ENCODE measurements at places on chromosomes 12 and 14. TPM values are rescaled to one million over a fixed set of nuclear protein-coding genes. Genes with fewer than 3 reads are reported as not detected.

DNA sequence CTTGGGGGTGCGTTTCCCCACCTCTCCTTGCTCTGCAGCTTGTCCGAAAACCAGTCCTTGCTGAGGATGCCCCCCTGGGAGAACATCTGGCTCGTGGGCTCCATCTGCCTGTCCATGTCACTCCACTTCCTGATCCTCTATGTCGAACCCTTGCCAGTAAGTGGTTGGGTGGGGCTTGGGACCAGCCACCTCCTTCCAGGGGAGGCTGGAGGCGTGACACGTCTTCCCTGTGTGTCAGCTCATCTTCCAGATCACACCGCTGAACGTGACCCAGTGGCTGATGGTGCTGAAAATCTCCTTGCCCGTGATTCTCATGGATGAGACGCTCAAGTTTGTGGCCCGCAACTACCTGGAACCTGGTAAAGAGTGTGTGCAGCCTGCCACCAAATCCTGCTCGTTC is 57.5 kb downstream of the ANAPC7 start:
- no peak overlapping the region for H3K27ac ChIP-seq
- peaks cover 56% of the 10 kb centered on the region for H3K36me3 ChIP-seq
- no peak for DNase-seq
- no peaks in the 10 kb centered on the region for H3K27me3 ChIP-seq
- H3K4me1 ChIP-seq = peaks cover 18% of the 10 kb centered on the region

DNA sequence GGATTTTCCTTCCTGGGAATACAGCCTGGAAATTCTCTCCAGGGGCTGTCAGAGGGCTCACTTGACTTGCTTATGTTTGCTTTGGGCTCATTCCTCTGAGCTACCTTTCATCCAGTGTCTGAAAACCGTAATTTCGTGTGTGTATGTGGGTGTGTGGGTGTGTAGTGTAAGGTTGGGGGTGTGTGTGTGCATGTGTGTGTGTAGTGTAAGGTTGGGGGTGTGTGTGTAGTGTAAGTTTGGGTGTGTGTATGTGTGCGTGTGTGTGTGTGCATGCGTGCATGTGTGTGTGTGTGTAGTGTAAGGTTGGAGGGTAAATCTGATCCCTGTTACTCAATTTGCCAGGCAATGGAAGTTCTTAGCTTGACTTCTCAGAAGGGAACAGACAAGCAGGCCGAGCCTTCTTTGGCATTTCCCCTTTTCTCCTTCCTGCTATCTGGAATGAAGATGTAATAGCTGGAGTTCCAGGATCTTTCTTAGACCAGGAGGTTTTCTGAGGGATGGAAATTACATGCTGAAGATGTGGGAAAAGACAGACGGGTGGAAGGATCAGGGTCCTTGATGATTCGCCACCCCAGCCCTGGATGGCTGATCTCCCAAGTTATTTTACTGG is 15.5 kb upstream of the BEGAIN start:
- DNase-seq = no peak
- no peaks in the 10 kb centered on the region for H3K4me1 ChIP-seq
- H3K27ac ChIP-seq = no peak overlapping the region

DNA sequence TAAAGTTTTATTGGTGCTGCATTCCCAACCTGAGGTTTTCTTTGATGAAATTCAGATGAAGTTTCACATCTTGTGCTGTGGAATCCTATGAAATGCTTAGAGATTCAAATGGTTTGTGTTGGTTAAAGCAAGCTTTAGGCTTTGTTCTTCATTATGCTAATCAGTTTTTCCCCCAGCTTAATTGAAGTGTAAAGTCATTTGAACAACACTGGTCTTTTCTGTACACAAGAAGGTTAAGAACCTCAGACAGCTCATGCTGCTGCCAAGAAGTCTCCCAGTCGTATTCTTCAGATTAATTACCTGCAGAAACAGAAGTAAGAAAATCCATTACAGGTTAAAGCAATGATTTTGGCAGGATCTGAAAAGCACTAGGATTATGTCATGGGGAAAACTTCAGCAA is 48.9 kb downstream of the EML1 start:
- no peak overlapping the region for H3K27ac ChIP-seq
- peaks cover 8% of the 10 kb centered on the region for H3K27me3 ChIP-seq
- no peak for DNase-seq
- no peaks in the 10 kb centered on the region for H3K4me1 ChIP-seq
- no peaks in the 10 kb centered on the region for H3K36me3 ChIP-seq
- H3K4me3 ChIP-seq = no peak overlapping the region

GRCh38 chr14:55139696-55140509 is 10.9 kb downstream of the LGALS3 start:
- H3K4me1 ChIP-seq = no peaks in the 10 kb centered on the region
- H3K27me3 ChIP-seq = no peaks in the 10 kb centered on the region
- H3K36me3 ChIP-seq = no peaks in the 10 kb centered on the region
- H3K4me3 ChIP-seq = no peak overlapping the region

DNA sequence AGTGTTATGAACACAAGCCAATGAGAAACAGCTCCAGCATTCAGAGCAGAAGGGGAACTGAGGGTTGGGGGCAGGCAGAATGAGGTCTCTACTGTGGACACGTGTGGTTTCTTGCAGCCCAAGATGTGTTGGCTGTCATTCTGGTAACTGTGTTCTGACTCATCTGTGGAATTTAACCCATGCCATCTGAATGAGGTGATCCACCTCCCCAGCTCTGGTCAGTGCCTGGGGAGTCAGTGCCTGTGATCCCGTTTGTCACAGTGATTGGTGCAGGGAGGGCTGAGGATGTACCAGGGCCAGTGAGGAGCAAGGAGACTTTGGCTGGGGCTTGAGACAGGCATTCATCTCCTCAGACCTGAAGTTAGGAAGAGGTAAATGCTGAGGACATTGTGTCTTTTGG is 216.8 kb downstream of the MSRB3 start:
- H3K4me1 ChIP-seq = no peaks in the 10 kb centered on the region
- no peak for DNase-seq
- no peak overlapping the region for H3K4me3 ChIP-seq
- H3K36me3 ChIP-seq = no peaks in the 10 kb centered on the region

Gene SCNN1A
- total RNA-seq = 0.93 TPM

Gene WNK1
- total RNA-seq = 174 TPM
